Activated CD4-positive, alpha-beta T cell treated with anti-CD3 and anti-CD28 coated beads, Interleukin-10, Interleukin-2, amounts not matched to agents 100 ng/mL and 50 ng/mL, durations not matched to agents 16 hours and 8 hours (primary cell): ENCODE measurements at places on chromosomes 16 and 17.

GRCh38 chr16:4944333-4945281 is 7.7 kb upstream of the PPL start:
- no peak for DNase-seq

DNA sequence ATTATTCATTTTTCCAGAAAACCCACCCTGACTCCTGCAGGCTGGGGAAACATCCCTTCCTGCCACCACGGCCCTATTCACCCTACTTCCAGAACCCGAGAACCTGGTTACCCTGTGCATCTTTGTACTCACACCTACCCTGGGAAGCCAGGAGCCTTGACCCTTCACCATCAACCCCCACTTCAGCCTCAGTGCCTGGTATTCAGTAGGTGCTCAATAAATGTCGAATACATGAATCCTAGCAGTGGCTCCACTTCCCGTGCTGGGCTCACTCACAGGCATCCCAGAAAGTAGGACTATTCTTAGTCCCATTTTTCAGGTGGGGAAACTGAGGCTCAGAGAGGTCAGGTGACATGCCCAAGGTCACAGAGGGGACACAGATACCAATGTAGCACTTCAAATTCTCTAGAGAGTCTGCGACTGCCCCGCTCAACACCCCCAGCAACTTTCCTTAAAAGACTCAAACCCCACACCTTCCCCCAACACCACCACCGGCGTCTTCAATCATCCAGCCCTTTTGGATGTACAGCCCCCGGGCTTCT is 36.1 kb upstream of the CMIP start:
- DNase-seq = no peak

GRCh38 chr17:75776386-75777295 is 8.0 kb upstream of the UNK start:
- peak; percentile 43 for DNase-seq

DNA sequence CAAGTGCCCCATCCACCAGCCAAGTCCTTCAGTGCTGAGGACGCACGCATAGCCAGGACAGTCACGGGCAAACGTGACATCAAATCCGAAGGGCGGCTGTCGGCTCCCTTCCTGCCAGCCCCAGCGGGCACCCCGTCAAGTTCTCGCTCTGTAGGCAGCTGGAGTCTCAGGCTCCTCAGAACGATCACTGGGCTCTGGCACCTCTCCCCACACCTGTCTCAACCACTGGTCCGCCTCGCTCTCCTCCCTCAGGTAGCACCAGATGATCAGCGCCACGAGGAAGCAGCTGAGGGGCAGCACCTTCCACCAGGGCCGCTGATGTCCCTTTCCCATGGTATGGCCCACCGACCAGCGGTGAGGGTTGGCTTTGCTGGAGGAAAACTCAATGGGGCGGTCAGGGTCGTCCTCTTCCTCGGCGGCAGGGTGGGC is 422 bp downstream of the UQCC4 start:
- peak; percentile 10 for DNase-seq

DNA sequence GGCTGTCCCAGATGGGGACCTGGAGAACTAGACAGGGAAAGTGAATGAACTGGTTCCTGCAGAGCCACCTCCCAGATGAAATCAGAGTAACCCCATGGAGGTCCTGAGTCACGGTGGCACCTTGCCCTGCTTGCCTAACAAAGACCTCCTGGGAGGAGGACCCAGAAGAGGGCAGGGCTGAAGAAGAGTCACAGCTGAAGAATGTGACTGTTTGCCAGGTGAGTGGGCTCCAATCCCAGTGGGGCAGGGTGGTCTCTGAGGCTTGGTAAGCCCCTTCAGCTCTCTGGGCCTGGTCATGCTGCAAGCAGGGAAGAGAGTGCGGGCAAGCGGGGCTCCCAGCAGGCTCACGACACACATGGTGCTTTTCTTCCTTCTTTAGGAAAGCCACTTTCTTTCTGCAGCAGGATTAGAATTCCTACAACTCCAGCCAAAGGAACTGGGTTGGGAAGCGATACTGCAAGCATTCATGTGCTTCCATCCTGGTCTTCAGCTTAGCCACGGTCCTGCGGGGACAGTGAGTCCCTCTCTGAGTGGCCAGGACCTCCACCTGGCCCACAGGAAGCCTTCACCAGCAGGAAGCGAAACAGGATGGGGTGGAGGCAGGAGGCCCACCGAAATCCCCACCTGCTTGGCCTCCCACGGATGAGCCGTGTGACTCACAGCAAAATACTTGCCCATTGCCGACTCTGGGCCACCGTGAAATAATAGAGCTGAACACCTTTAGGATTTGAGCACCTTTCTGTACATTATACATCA is 4.3 kb downstream of the C16orf74 start:
- DNase-seq = no peak
